Small intestine (tissue), 16 donors: ENCODE measurements at places on chromosomes 2 and 18. TPM values are rescaled to one million over a fixed set of nuclear protein-coding genes. Genes with fewer than 3 reads are reported as not detected.

DNA sequence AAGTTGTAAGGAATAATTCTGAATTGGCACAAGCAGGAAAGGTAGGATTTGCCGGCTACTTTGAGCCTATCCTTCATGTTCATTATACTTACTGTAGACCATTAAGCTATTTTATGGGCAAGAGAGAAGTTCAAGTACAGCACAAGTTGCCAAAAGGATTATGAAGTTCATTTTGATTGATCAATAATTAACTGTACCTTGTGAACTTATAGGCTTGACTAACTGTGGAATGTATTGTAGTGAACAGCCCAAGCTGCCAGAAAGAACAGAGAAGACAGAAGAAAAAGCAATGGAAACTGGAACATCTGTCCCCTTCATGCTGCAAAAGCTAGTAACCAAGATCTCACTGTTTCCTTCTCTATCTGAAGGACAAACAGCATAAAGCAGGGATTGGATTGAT is 810.1 kb upstream of the ZEB2 start:
- no peaks in the 10 kb centered on the region for H3K27me3 ChIP-seq
- no peaks in the 10 kb centered on the region for H3K36me3 ChIP-seq
- H3K27ac ChIP-seq: no peak overlapping the region
- no peak overlapping the region for H3K4me3 ChIP-seq

DNA sequence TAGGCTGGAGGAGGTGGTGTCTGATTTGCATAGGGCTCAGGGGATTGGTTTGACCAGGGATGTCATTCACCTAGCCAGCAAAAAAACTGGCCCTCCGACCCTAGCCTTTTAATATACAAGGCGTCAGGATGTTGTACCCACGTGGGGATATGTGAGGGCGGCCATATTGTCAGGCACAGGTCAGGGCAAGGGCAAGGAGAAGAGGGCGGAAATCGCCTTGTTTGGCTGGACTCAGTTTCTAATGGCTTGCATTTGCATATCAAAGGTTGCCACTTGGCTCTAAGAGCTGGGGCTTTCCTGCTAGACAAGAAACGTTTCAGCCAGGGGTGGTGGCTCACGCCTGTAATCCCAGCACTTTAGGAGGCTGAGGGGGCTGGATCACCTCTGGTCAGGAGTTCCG is 24.9 kb upstream of the PDCL3 start:
- no peaks in the 10 kb centered on the region for H3K36me3 ChIP-seq
- H3K27ac ChIP-seq: no peak overlapping the region
- H3K27me3 ChIP-seq: no peaks in the 10 kb centered on the region
- no peak overlapping the region for H3K4me3 ChIP-seq

DNA sequence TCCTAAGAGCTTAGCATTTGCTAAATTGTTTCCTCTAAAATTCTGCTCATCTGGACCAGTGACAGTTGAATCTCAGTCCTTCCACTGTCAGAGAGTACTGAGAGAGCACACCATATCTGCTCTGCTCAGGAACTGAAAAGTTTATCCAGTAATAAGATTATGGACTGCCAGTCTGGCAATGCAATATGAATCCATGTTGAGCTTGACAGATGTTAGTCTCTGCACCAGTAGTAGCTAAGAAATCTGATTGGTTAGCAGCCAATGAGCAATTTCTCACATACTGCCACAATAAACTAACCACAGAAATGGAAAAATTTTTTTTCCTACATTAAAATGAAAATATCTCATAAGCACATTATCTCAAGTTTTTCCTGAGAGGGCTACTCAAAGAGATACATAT is 2.3 kb downstream of the PRKD3 start:
- H3K27ac ChIP-seq: no peak overlapping the region
- H3K36me3 ChIP-seq: no peaks in the 10 kb centered on the region
- no peak overlapping the region for H3K4me3 ChIP-seq
- DNase-seq: no peak

DNA sequence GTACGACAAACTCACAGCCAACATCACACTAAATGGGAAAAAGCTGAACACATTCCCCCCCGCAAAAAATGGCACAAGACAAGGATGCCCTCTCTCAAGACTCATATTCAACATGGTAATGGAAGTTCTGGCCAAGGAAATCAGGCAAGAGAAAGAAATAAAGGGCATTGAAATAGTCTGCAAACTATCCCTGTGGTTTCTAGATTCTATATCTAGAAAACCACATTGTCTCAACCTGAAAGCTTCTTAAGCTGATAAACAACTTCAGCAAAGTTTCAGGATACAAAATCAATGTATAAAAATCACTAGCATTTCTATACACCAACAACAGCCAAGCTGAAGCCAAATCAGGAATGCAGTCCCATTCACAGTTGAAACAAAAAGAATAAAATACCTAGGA is 294.6 kb upstream of the CYP26B1 start:
- no peak overlapping the region for H3K27ac ChIP-seq
- H3K27me3 ChIP-seq: no peaks in the 10 kb centered on the region
- H3K4me1 ChIP-seq: no peaks in the 10 kb centered on the region
- DNase-seq: no peak
- peaks cover 5% of the 10 kb centered on the region for H3K36me3 ChIP-seq

GRCh38 chr2:207051385-207051965 is 112.2 kb downstream of the CPO start:
- DNase-seq: no peak
- peaks cover 2% of the 10 kb centered on the region for H3K4me1 ChIP-seq
- H3K4me3 ChIP-seq: no peak overlapping the region
- no peak overlapping the region for H3K27ac ChIP-seq
- no peaks in the 10 kb centered on the region for H3K36me3 ChIP-seq

DNA sequence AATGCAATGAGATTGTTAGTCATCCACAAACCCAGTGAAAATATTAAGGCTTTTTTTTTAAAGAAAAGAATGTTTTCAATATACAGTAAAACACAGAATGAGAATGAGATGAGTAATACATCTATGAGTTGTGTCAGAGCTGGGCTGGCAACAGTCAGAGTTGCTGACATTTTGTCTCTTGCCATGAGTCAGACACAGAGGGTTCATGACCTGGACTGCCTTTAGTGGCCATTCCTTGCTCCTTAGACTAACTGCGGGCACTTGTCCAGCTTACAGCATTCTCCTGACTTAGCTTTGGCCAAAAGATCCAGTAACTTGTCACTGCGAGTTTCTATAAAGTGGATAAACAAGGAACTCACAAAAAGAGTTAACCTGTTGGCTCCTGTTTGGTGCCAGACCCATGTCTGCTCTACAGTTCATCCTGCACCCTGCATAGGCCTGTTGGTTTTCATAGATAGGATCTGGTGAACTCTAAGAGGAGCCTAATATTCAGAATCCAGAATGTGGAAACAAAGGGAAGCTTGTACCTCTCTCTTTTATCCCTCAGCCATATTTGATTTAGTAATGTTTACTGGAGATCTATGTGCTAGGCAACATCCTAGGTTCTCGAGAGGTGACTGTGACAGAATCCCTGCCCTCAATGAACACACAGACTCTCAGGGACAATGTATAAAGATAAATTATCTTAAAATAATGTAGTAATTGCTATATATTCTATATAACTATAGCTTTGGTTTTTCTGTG is 391.5 kb upstream of the VWC2L start:
- H3K36me3 ChIP-seq: no peaks in the 10 kb centered on the region
- no peaks in the 10 kb centered on the region for H3K27me3 ChIP-seq
- no peak overlapping the region for H3K4me3 ChIP-seq
- H3K27ac ChIP-seq: no peak overlapping the region
- no peaks in the 10 kb centered on the region for H3K4me1 ChIP-seq
- DNase-seq: no peak

- no peaks in the 10 kb centered on the region for H3K4me1 ChIP-seq
- H3K27ac ChIP-seq: no peak overlapping the region
- H3K4me3 ChIP-seq: no peak overlapping the region
- no peaks in the 10 kb centered on the region for H3K27me3 ChIP-seq
Observed at GRCh38 chr2:191302459-191303139, 57.4 kb downstream of the MYO1B start.

DNA sequence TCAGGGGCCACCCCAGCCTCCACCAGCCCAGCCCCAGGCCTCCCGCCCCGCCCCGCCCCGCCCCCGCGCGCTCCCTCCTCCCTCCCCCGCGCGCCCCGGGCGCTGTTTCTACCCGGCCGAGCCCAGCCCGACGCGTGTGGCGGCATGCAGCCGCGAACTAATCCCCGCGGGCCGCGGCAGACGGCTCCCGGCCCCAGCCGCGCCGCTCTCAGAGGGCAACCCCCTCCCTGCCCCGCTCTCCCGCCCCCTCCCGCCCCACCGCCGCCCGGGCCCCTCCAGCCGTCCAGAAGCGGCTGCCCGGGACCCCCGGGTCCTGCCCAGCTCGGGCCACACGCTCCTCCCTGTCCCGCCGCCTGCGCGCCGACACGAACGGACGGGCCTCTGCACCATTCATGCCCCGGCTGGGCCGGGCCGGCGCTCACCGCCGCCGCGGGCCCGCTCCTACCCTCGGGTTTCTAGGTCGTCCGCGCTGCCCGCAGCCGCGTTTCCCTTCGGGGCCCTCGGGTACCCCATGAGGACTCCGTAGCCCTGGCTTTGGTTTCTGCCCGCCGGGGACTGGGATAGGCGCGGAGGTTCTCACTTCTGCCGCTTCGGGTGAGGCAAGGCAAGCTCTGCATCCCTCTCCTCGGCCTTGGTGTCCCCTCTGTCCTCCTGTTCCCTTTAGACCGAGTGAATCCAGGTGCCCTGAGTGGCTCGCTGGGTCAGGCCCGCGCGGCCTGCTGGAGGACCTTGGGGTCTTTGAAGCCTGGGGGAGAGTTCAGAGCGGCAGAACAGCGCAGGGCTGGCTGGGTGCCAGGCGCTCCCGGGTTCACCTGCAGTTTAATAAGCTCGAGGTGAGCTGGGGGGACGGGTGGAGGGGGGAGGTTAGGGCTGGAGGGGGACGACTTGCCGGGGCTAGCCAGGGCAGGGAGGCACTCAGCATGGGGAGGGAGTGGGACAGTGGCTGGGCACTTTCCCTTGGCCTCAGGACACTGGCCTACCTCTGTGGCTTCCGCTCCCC is 3.1 kb downstream of the WNT10A start:
- peak; percentile 52 for DNase-seq
- peaks cover 19% of the 10 kb centered on the region for H3K27me3 ChIP-seq
- H3K27ac ChIP-seq: no peak overlapping the region
- H3K4me1 ChIP-seq: no peaks in the 10 kb centered on the region
- no peaks in the 10 kb centered on the region for H3K36me3 ChIP-seq

DNA sequence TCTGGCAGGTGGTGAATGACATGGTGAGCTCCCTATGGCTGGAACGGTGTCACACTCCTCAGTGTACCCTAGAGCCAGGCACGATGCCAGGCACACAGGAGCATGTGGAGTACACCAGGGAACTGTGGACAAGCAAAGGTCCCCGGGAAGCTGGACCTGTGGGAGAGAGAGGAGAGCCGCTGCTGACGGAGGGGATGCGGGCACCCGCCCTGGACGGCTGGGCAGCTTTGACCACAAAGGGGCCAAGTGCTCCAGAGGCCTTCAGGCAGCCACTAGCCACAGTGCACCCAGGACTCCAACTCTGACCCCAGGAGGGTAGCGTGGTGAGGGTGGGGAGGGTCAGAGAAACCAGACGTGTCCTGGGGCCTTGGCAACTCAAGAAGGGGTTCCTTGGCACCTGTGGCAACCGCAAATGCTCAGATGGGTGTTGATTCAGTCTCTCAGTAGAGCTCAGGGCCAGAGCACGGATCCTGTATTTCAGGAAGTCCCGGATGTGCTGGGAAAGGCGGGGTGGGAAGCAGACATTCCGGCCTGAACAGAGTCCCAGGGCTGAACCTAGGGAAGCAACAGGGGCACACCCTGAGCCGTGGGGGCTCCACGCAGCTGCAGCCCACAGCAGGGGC is 2.3 kb upstream of the MAB21L4 start:
- DNase-seq: peak; percentile 55
- no peak overlapping the region for H3K4me3 ChIP-seq
- H3K27me3 ChIP-seq: no peaks in the 10 kb centered on the region
- no peak overlapping the region for H3K27ac ChIP-seq

- no peaks in the 10 kb centered on the region for H3K36me3 ChIP-seq
- H3K27ac ChIP-seq: no peak overlapping the region
- no peak overlapping the region for H3K4me3 ChIP-seq
Observed at GRCh38 chr2:46831051-46831868, 84.3 kb downstream of the MCFD2 start.

GRCh38 chr18:58823412-58823811 is 41.3 kb upstream of the ZNF532 start:
- H3K4me3 ChIP-seq: no peak overlapping the region
- no peak for DNase-seq
- H3K4me1 ChIP-seq: no peaks in the 10 kb centered on the region
- no peaks in the 10 kb centered on the region for H3K27me3 ChIP-seq
- H3K36me3 ChIP-seq: no peaks in the 10 kb centered on the region
- H3K27ac ChIP-seq: no peak overlapping the region

- no peak overlapping the region for H3K27ac ChIP-seq
- no peaks in the 10 kb centered on the region for H3K4me1 ChIP-seq
- no peak overlapping the region for H3K4me3 ChIP-seq
- H3K27me3 ChIP-seq: no peaks in the 10 kb centered on the region
- DNase-seq: no peak
- no peaks in the 10 kb centered on the region for H3K36me3 ChIP-seq
Observed at GRCh38 chr2:148096012-148096411, 75.1 kb downstream of the MBD5 start.

DNA sequence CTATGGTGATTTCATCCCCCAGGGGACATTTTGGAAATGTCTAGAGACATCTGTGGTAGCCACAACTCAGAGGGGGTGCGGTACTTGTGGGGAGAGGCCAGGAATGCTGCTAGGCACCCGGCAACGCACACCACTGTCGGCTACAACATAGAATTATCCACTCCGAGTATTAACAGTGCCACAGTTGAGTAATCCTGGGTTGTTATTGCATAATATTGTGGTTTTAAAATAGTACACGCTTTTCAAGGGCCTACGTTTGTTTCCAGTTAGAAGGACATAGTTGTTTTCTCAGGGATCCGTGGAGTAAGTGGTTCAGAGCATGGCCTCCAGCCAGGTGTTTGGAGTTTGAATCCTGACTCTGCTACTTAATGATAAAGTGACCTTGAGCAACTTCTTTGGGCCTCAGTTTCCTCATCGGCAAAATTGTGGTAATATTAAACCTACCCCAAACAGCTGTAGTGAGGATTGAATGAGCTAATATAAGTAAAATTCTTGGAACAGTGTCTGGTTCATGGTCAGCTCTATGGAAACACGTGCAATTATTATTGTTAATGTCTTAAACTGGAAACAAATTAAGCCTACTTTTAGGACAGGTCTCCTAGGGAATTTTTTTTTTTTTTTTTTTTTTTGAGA is 24.5 kb downstream of the CYP27A1 start:
- peaks cover 11% of the 10 kb centered on the region for H3K36me3 ChIP-seq
- H3K27ac ChIP-seq: peak overlapping the region; percentile 36
- no peak overlapping the region for H3K4me3 ChIP-seq
- no peaks in the 10 kb centered on the region for H3K27me3 ChIP-seq
- no peaks in the 10 kb centered on the region for H3K4me1 ChIP-seq

- no peak overlapping the region for H3K4me3 ChIP-seq
- H3K4me1 ChIP-seq: peaks cover 12% of the 10 kb centered on the region
- no peak for DNase-seq
- no peaks in the 10 kb centered on the region for H3K36me3 ChIP-seq
- H3K27me3 ChIP-seq: no peaks in the 10 kb centered on the region
- no peak overlapping the region for H3K27ac ChIP-seq
Observed at GRCh38 chr2:216850665-216851322, 9.1 kb downstream of the TNP1 start.

- DNase-seq: no peak
- no peaks in the 10 kb centered on the region for H3K27me3 ChIP-seq
- no peak overlapping the region for H3K27ac ChIP-seq
- H3K4me3 ChIP-seq: no peak overlapping the region
- H3K4me1 ChIP-seq: no peaks in the 10 kb centered on the region
Observed at GRCh38 chr2:72613931-72614330, 211.9 kb downstream of the EXOC6B start.

Gene RBKS
- polyA plus RNA-seq: 72.0 TPM

Gene C2orf78
- not detected for polyA plus RNA-seq

Gene CDCA7
- polyA plus RNA-seq: 4.7 TPM

Gene LGALSL
- polyA plus RNA-seq: 6.0 TPM

Gene TMEM198
- 23.5 TPM for polyA plus RNA-seq

Gene RAB31
- polyA plus RNA-seq: 8.7 TPM

Gene SERPINB12
- not detected for polyA plus RNA-seq

Gene ATP6V1B1
- not detected for polyA plus RNA-seq
